ENCODE measurements at places on chromosomes 4 and X.
A peak's percentile ranks its signal among the peaks of the same experiment; 100 is the strongest.

GRCh38 chrX:70476934-70477733 is 32.5 kb downstream of the DLG3 start:
- no peak for DNase-seq

DNA sequence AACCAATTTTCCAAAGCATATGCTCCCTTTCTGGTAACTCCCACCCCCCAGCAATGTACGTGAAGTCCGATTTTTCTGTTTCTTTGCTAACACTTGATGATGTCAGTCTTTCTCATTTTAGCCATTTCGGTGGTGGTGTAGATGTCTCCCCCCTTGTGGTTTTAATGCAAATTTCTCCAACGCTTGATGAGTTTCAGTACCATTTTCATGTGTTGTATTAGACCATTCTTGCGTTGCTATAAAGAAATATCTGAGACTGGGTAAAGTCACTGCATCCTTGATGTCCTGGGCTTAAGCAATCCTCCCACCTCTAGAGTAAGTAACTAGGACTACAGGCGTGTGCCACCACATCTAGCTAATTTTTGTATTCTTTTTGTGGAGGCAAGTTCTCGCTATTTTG is 148.4 kb upstream of the VCX3A start:
- no peak for DNase-seq

DNA sequence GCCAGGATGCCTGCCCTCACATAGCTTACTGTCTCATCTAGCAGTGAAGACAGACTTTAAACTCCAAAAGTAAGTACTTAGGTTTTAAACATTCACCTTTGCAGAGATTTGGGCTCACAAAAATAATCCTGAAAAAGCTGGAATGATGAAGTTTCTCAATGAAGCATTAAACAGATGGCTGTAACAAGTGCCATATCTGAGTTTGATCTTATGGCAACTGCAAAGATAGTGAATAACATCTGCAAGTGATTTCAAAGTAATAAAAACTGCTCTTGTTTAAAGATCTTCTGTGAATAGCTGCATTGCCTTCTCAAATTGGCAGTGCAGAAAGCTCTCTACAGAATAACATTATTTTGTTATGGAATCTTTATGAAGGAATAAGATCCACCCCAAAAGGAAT is 271.2 kb upstream of the SMIM31 start:
- no peak for DNase-seq

GRCh38 chrX:118973389-118974087 is 880 bp upstream of the LONRF3 start:
- DNase-seq: no peak

DNA sequence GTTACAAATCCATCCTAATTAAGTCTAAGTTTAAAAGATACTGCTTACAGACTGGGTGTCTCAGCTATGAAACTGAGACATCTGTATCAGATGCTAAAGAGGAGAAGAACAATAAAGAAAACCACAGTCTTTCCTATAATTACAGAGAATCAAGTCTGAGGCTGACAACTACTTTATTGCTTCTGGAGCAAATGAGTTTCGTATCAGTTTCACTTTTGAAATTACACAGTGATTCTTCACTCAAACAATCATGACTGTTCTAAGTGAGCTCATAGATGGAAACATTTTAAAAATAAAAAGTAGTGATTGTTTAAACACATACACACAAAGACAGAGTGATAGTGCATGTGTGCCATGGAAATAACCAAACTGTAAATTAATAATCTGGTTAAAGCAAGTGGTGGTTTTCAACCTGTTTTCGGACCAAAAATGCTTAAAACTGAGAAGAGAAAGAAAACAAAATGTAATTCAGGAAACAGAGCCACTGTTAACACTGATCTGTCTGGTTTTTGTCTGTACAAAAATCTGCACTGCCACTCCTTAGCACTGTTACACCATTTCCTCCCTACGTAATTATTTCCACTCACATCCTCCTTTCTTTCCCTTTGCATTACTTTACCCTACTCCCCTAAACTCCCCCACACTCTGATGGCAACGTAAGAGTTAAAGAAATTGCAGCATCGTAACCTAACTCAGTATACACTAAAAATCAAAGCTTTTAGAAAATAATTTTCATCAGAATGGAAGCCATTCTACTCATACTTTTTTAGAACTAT is 12.5 kb downstream of the RFC1 start:
- DNase-seq: no peak

DNA sequence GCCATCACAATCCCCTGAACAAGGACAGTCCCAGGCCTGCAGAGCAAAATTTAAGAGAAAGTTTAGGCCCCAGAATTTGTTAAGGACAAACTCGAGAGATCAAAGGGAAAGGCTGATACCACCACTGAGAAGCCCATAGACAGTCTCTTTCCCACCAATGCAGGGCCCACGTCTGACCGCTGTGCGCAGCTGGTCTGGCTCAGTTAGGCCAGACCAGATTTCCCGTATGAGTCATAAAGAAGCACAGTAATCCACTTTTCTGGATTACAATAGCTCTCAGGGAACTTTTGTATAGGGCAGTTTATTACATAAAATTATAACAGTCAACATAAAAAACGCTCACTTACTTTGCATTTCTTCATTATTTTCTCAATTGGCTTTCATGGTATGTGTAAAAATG is 259.5 kb downstream of the RCHY1 start:
- DNase-seq: no peak

- no peak for DNase-seq
Measured at GRCh38 chr4:60729194-60729593, 470.9 kb upstream of the ADGRL3 start.

DNA sequence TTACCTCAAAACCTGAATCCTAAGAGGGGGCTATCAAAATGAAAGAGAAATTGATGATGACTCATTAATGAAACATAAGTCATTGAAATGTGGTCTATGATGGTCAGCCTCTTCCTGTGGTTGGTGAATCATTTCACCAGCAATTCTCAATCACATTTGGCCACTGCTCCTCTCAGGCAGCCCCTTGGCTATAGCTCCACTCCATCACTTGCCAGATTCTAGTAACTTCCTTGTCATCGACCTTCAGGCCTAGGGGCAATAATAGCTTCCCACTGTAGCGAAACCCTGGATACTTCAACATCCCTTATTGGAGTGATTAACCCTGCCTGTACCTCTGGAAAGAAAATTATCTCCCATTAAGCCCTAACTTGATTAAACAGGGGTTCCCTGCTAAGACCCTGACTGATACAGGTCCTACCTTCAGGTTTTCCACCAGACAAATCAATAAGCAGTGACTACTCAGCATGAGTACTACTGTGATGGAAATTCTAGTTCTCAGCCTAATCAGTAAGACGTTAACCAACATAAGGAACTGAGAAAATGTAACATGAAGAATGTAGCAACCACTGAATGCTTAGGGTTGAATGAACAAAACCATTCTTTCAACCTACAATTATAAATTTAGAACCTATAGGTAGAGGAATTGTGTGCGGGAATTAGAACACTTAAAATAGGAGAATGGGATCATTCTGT is 30.4 kb downstream of the ADH7 start:
- DNase-seq: no peak

DNA sequence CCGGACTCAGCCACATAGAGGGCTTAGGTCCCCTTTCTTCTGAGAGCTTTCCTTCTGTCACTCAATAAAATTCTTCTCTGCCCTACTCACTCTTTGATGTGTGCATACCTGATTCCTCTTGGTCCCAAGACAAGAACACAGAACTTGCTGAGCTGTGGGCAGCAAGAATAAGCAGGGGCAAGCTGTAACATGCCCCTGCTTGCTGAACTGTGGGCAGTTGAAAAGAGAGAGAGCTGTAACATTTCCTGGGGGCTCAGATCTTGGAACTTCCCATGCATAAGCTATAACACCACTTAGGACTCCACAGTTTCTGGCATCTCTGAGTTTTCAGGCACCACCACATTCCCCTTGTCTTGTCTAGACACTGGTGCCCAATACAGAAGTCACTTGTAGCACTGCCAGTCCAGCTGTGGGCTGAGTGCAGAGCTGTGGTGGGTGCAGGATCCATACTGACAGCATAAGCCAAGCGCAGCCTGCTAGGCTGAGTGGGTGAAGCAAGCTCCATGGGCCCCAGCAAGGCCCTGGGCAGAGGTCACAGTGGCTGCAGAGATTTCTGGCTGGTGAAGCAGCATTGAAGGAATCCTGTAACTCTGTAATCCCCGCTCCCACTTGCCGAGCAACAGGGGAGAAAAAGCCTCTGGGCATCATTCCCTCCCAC is 241.2 kb downstream of the PCDH10 start:
- no peak for DNase-seq

DNA sequence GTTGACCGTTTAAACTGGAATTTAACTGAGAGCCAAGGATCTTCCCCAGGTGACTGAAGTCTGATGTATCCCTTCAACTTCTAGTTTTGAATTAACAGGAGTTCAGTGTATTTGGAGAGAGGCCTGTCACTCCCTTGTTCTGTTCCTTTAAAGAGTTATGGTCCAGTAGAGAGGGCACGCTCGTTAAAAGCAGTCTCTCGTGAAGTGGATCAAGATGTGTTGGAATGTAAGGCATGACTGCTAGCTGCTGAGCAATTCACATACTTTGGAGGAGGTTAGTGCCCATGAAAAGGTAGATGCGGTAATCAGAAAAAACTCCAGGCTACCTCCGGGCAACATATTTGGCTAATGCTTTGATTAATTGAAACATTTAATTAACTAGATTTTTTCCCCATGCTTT is 65.7 kb downstream of the SHROOM2 start:
- no peak for DNase-seq

- no peak for DNase-seq
Measured at GRCh38 chrX:135535077-135535940, 14.8 kb downstream of the INTS6L start.

- DNase-seq: no peak
Measured at GRCh38 chr4:84905646-84906045, 60.8 kb downstream of the WDFY3 start.

GRCh38 chrX:81261576-81261975 is 59.7 kb downstream of the SH3BGRL start:
- DNase-seq: no peak

DNA sequence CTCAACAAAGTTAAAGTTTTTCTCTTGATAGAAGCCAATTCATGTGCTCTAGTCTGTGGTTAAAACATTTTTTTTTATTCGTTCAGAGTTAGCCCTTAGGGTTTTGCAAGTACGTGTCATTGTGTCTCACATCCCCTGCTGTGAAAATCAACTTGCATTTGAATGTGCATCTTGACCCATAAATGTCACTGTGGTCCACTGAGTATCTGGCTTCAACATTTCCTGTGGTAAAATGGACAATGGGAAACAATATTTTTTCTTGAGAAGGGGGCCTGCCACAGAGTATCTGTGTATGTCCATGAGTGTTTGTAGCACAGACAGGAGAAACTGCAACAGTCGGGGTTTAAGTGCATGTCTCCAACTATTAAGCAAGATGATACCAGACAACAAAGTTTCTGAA is 554.8 kb upstream of the TENM3 start:
- DNase-seq: no peak

- DNase-seq: no peak
Measured at GRCh38 chr4:120079839-120080520, 13.3 kb upstream of the MAD2L1 start.

- no peak for DNase-seq
Measured at GRCh38 chr4:128517739-128518510, 230.3 kb upstream of the PGRMC2 start.

GRCh38 chrX:46978341-46979291 is 66.4 kb downstream of the JADE3 start:
- peak; percentile 87 for DNase-seq

DNA sequence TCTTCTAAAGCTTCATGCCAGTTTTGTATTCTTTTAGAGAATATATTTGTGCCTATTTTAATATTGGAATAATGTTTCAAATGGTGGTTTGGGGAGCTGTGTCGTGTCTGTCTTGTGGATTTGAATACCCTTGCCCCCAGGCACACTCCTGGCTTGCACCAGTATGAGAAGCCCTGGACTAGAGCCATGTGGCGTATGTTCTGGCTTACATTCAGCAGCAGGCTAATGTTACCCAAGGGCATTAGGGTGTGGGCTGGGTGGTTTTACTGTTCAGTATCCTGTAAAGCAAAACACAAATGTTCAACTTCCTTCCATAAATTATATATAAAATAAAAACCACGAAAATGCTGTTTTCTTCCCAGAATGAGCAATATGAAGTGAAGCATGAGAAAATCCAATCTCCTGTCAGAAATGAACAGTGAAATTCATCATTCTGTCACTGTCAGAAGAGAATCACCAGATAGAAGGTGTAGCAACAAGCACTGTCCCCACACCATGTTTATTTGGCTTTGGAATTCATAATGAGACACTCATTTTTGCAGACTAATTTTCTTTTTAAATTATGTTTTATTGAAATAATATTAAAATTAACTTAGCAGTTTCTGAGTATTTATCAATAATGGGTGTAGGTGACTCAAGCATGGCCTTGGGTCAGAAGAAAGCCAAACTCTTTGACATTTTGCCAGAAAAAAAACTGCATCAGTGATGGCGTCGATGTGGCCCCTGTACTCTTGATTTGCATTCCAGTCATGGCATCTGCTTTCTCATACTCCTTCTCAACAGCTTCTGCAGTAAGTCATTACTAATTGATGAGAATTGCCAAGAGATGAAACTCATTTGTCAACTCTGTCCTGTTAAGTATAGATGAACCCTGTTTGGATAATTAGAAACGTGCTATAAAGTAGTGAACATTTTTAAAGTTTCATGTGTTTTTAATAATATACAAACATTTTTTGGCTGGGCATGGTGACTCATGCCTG is 43.8 kb downstream of the WWC2 start:
- DNase-seq: no peak

GRCh38 chrX:42398967-42399631 is 378.9 kb downstream of the PPP1R2C start:
- no peak for DNase-seq

GRCh38 chrX:38726612-38727011 is 74.6 kb upstream of the MID1IP1 start:
- DNase-seq: no peak

DNA sequence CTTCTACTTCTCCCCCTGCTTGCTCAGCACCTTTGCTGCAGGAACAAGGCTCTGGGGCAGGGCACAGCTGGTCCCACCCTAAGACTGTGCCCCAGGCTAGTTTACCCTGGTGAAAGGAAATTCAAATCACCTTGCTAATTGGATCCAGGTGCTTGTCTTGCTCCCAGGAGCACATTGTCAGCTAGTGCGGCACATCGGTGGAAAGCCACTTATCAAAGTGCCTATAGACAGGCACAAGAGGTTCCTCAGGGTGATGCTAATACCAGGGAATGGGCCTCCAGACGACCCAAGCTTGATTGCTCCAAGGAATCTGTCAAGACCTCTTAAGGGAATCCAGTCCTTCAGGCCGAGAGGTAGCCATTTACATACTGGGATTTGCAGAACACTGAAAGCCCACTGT is 64.5 kb upstream of the PRPS1 start:
- no peak for DNase-seq

DNA sequence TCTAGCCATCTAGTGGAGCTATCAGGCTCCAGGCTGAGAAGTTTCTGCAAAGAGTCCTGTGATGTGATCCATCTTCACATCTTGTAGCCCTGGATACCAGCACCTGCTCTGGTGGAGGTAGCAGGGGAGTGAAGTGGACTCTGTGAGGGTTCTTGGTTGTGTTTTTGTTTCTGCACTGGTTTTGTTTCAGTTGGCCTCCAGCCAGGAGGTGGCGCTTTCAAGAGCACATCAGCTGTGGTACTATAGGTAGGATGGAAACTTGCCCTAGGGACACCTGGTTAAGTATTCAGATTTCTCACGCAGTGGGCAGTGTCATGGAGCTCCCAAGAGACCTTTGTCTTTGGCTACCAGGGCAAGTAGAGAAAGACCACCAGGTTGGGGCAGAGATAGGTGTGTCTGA is 257.5 kb upstream of the SLC7A11 start:
- no peak for DNase-seq

- no peak for DNase-seq
Measured at GRCh38 chr4:6113641-6114040, 86.7 kb downstream of the JAKMIP1 start.

Data from activated CD8-positive, alpha-beta memory T cell treated with anti-CD3 and anti-CD28 coated beads, Interleukin-2, amount 50 U/mL, for 48 hours (primary cell).